ENCODE measurements at places on chromosomes 13 and 19.

GRCh38 chr13:26600343-26600742 is 42.9 kb downstream of the WASF3 start:
- DNase-seq, result no peak

GRCh38 chr13:76991432-76991795 is 467 bp upstream of the CLN5 start:
- DNase-seq, result no peak

- DNase-seq, result no peak
Measured at GRCh38 chr13:50668691-50669271, 174.7 kb downstream of the DLEU7 start.

- no peak for DNase-seq
Measured at GRCh38 chr13:34349091-34349722, 531.3 kb downstream of the RFC3 start.

DNA sequence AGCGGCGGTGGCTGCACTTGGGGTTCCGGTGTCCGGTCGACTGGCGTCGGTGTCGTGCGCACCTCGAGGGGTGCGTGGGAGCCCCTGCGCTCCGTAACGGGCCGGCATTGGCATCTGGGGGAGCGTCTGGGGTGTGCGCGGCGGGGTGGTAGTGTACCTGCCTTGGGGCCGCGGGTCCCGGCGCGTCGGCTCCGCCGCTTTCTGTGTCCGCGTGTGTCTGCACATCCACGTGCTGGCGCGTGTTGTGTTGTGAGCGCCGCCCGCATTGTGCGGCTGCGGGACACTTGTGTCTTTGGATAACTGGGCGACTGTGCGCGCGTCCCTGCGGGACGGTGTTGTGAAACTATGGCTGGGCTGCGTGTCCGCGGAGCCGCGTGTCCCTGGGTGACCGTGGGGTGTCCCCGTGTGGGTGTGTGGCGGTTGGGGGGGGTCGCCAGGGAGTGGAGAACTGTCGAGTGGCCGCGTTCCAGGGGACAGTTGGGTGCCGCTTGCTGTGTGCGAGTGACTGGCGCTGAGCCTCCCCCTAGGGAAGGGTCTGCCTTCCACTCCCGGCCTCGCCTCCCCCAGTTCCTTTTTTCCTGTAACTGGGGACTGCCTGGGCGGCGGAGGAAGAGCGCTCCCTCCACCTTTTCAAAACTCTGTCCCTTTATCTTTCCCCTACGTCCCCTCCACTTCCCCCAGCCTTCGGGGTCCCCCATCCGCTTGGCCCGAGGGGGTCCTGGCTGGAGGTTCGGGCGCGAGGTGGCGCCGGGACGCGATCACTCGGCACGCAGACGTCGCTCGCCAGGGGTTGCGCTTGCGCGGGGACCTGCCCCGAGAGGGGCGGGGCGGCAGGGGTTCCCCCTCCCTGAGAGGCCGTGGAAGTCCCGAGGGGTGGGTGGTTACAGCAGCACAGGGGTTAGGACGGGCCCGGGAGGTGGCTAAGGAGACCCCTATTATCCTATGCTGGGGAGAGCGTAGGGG is 5.7 kb upstream of the NFIC start:
- DNase-seq, result peak; percentile 82

DNA sequence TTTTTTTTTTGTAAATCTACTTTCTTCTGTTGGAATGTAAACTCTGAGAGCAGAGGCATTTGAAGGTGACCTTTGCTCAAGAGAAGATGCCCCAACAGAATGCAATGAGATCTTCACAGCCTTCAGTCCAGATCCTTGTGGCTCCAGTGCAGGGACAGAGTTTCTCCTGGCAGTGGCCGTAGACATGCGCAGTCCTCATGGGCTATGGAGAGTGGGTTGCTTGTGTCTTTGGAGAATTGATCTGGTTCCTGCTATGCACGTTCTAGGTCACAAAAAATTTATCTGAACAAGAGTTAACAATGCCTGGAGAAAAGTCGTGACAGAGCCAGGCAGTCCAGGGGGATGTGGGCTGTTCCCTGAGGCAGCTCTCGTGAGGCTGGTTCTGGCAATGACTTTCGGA is 30.1 kb downstream of the TMEM255B start:
- no peak for DNase-seq

DNA sequence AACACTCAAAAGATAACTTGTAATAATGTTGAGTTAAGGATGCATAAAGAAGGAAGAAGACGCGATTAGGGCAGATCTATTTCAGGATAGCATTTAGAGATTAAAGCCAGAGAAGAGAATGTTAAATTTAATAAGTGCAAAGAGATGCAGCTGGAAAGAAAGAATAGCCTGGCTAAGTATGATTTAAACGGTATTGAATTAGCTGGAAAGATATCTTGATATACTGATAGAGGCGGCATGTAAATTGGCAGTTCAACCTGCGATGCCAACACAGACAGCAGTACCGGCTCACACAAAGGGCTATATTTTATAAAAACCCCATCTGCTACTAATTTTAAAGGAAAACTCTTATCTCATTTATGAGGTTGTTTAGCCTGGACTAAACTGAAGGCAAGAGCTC is 121.4 kb downstream of the ENOX1 start:
- DNase-seq, result no peak

DNA sequence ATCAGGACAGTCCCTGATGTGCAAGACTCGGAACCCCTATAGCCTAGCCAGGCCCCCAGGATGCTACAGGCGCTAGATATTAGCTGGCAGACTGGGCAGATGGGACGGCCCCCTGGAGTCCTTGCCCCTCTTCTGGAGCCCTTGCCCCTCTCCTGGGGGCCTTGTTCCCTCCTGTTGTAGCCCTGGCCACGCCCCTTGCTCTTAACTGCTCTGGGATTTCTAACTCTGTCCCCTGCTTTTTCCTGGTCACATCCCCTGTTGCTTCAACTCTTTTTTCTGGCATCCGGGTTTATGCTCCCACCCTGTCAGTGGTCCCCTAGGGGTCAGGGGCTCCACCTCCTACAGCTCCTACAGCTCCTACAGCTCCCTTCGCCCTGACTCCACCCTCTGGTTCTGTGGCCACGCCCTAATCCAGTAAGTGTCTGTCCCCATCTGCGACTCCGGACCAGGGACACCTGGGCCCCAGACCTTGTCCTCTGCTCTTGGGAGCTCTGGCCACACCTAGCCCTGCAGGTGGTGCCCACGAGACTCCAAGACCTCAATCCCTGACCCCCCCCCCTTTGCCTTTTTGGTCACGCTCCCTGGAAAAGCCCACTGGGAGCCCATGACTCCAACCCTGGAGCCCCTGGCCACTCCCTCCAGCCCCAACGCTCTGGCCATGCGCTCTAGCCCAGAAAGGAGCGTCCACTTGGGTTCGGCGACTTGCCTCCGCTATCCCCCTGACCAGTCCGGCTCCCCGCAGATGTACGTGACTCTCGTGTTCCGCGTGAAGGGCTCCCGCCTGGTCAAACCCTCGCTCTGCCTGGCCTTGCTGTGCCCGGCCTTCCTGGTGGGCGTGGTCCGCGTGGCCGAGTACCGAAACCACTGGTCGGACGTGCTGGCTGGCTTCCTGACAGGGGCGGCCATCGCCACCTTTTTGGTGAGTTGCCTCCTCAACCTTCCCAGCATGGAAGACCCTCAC is 6.8 kb downstream of the PLPPR2 start:
- DNase-seq, result no peak

- DNase-seq, result no peak
Measured at GRCh38 chr13:99873832-99874430, 97.6 kb downstream of the ZIC5 start.

- no peak for DNase-seq
Measured at GRCh38 chr13:48178126-48178525, 54.9 kb upstream of the ITM2B start.

DNA sequence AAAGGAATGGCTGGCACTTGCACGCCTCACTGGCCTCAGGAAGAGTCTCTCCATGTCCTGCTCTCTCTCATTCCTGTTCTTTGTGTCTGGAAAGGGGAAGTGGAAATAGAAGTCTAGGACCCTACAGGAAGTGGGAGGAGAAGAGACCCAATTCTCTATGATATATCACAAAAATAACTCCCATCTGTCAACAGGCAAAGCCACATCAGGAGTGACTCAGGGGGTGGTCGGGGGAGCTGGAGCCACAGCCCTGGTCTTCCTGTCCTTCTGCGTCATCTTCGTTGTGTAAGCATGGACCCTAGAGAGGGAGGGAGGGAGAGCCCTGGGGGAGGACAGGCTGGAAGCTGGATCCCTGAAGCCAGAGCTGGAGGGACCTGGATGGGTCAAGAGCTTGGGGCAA is 3.0 kb downstream of the SIGLEC9 start:
- no peak for DNase-seq

DNA sequence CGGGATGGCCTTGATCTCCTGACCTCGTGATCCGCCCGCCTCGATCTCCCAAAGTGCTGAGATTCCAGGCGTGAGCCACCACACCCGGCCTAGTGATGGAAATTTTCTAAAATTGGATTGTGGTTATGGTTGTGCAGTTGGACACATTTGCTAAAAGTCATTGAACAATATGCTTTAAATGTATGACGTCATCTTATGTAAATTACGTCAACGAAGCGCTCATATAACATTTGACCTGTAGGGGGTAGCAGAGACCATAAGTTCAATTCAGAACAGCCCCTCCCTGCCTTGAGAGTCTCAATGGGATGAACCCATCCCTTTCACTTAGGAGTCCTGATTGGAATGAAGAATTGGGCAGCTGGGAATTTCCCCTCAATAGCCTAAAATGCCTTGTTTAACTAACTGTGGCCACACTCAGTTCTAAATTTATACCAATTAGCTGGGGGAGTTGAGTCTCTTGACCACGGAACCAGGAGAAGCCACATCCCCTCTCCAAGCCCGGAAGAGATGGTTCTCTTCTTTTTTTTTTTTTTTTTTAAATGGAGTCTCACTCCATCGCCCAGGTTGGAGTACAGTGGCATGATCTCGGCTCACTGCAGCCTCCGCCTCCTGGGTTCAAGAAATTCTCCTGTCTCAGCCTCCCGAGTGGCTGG is 15.2 kb upstream of the TLE6 start:
- DNase-seq, result peak; percentile 48

GRCh38 chr13:98056839-98057410 is 86.0 kb upstream of the FARP1 start:
- no peak for DNase-seq

DNA sequence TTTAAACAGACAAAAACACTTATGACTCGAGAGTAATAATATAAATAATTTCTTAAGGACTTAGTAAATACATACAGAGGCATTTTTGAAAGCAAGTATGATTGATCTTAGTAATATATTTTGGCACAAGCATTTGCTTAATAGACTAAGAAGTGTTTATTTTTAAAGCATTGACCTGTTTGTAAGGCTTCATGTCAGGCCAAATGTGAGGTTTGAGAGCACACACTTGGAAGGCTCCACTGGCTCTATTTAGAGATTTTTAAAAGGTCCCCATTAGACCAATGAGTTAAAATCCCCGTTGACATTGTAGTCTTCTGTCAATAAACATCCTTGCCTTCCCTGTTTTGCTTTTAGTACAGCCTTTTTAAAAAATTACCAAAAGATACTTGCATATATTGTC is 50.4 kb downstream of the ATP8A2 start:
- no peak for DNase-seq

GRCh38 chr19:46192992-46193650 is 36.4 kb upstream of the IGFL1 start:
- no peak for DNase-seq

GRCh38 chr13:110965038-110965754 is 50.3 kb upstream of the ANKRD10 start:
- DNase-seq, result peak; percentile 64

GRCh38 chr19:44757735-44758505 is 9.4 kb downstream of the BCL3 start:
- DNase-seq, result no peak
